ENCODE measurements at places on chromosomes 2 and 18.

DNA sequence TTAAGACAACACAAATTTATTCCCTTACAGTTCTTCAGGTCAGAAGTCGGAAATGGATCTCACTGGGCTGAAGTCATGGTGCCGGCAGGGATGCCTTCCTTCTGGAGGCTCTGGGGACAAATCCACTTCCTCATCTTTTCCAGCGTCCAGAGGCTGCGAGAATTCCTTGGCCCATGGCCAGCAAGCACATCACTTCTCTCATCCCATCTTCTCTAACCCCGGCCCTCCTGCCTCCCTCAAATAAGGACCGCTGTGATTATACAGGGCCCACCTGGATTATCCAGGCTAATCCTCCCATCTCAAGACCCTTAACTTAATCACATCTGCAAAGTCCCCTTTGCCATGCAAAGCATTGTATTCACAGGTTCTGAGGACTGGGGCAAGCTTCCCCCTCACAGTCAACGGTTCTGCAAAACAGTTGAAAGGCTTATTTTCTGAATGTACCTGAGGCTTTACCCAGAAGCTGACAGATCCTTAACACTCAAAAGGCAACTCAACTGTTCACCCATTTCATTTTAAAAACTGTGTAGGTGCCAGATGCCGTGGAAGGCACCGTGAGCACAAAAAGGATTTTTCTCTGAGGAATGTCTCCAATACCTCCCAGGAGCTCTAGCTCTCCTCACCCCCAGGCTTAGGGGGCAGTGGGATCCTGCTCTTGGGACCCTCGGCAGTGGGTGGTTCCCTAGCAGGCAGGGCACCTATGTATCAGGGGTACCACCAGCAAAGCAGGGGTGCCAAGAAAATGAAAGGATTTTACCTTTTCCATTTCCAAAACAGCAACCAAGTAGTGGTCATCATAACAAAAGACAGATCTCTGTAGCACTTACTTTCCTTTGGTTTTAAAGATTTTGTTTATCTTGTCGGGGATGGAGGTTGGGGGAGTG lies 84.0 kb downstream of the KCTD1 start:
- no peak for DNase-seq

- no peak for DNase-seq
Measured at GRCh38 chr18:3671176-3671575, 221.2 kb downstream of the TGIF1 start.

DNA sequence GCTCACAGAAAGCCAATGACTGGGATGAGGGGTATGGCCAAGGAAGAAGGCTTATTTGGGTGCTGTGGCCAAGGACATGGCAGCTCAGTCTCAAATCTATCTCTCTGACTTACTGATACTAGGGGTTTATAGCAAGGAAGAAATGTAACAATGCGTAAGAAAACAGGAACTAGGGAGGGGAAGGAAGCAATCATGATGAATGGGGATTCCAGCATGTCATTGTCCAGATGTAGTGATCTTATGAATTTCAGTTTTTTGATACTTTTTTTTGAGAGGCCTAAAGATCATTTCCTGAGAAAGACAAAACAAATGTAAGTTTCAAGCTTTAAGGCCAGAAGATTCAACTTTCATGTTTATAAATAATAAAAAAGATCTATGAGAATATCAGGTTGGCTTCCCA lies 298.6 kb upstream of the FAM98A start:
- DNase-seq: no peak

DNA sequence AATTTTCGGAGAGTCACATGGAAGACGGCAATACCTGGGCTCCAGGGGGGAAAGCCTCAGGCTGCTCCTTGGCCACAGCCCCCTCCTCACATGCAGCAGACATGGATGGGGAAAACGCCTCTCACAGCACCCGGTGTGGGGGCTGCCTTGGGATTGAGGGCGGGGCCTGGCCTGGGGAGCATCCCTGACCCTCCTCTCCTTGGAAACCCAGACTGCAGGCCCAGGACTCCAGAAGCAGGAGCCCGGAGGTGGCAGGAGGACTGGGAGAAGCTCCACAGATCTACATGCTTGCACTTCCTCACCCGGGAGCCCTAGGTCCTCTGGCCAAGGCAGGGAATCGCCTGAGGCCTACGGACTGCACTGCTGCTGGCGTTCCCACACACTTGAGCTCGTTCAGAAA lies 12.1 kb upstream of the HES6 start:
- DNase-seq: no peak

GRCh38 chr2:167988296-167988695 lies 259.1 kb downstream of the STK39 start:
- DNase-seq: no peak

GRCh38 chr18:12883684-12884405 lies at the start of gene PTPN2:
Gene PTPN2, minus strand, starts transcription at chr18:12884237. Its CDS starts 96 bp downstream, at chr18:12884141.
- peak; percentile 93 for DNase-seq

DNA sequence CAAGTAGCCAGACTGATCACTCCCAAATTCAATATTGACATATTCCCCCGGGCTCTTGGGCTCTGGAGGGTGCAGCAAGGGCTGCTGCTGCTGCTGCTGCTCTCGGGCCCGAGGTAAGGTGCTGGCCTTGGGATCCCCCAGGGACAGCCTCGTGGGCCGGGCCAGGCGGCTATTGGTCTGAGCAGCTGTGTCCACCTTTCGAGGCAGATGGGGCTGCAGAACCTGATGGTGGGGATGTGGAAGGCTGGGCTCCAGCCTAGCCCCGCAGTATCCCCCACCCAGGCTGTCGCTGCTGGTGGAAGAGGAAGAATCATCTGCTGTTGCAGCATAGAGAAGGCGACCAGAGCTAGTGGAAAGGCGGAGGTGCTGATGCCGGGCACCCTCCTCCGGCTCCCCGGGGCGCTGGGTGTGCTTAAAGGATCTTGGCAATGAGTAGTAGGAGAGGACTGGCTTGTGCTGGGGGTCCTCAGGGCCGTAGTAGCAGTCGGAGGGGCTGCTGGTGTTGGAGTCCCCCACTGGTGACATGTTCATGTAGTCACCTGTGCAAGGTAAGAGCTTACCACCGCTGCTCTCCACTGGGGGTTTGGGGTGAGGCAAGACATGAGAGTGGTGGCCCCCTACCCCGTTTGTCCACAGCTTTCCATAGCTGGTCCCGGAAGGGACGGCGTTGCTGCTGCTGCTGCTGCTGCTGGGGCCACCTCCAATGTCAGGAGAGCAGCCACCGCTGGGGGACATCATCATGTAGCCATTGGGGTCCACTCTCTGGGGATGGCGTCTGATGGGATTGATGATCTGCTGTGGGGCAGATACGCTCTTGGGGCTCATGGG lies 3.4 kb downstream of the IRS1 start:
- no peak for DNase-seq

- no peak for DNase-seq
Measured at GRCh38 chr2:162312853-162313252, 5.6 kb downstream of the IFIH1 start.

DNA sequence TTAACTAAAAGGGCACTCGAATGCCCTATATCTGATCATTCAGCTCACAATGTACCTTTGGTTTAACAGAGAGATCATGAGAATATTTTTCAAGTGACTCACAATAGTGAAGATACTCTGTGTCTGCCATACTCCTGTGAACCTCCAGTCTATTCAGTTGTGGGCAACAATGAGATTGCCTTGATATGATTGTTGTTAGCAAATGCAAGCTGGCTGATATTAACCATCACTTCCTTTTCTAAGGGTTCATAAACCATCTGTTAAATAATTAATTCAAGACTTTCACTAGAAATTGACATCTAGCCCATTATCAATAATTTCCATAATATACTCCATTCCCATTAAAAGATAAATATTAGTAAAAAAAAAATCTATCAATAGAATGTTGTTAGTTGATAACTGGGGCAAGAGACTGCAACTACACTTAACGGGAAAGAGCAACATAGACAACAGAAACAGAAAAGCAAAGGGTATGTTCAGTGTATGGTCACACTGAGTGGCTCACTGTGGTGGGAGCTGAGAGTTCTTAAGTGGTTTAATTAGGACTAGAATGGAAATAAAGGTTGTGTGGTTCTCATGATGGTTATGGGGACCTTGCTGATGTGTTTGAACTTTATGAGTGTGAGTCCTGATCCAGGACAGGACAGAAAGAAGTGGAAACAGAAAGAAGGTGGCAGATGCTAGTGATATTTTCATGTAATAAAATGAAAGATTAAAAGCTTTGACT lies 11.9 kb downstream of the IL18RAP start:
- DNase-seq: no peak

Data from activated CD4-positive, alpha-beta T cell treated with anti-CD3 and anti-CD28 coated beads for 36 hours (primary cell).